Stimulated activated naive CD8-positive, alpha-beta T cell treated with anti-CD3 and anti-CD28 coated beads, Interleukin-15, Interleukin-2, amounts not matched to agents 100 U/mL and 50 U/mL, for 24 hours (primary cell): ENCODE measurements at places on chromosomes 5 and 9.

- DNase-seq = no peak
These were observed 126.2 kb downstream of the SAXO1 start for GRCh38 chr9:18906656-18907395.

DNA sequence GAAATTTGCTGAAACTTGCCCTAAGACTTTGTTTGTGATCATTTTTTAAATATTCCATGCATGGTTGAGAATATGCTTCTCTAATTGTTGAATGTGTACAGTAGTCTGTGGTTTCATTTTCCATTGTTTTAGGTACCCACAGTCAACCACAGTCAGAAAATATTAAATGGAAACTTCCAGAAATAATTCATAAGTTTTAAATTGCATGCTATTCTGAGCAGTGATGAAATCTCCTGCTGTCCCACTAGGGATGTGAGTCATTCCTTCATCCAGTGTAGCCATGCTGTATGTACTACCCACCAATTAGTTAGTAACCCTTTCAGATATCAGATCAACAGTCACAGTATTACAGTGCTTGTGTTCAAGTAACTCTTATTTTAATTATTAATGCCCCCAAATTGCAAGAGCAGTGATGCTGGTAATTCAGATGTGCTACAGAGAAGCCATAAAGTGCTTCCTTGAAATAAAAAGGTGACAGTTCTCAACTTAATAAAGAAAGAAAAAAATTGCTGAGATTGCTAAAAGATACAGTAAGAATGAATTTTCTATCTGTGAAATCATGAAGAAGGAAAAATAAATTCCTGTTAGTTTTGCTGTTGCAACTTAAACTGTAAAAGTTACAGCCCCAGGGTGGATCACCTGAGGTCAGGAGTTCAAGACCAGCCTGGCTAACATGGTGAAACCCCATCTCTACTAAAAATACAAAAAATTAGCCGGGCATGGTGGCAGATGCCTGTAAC is 79.9 kb upstream of the FBXL17 start:
- no peak for DNase-seq

DNA sequence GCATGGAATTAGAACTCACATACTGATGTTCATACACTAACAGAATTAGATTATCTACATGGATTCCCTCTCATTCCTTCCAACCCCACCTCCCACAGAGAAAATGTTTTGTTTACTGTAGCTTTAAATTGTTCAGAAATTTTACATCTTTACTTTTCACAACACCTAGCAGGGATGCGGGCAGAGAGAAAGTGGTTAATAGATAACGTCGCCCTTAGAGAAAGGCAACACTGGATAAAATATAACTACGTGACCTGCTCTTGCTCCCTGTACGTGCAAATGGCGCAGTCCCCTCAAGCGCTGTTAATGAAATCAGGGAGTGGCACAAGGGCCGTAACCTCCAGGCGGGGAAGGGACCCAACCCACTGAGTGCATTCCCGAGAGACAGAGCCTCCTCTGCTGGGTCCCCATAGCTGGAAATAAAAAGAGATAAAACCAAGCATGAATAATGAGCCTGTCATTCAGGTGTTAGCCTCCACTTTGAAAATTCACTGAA is 125.3 kb upstream of the DAPK1 start:
- no peak for DNase-seq

DNA sequence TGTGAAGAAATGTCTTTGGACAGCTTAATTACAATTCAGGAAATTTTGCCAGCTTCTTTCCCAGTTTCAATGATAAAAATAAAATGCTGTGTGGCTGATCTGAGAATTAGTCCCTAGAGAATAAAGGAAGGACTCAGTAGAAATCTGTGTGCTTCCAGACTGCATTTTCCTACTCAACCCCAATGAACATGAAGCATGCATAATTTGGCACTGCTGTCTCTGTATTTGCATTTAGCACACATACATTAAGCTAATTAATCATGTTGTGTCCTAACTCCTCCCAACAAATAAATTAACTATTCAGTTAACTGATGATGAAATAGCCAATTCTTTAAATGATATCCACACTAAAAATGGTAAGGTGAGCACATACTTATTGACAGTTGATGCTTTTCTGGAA is 380.0 kb upstream of the RORB start:
- DNase-seq = no peak

GRCh38 chr9:38119560-38120236 is 50.7 kb upstream of the SHB start:
- DNase-seq = no peak

DNA sequence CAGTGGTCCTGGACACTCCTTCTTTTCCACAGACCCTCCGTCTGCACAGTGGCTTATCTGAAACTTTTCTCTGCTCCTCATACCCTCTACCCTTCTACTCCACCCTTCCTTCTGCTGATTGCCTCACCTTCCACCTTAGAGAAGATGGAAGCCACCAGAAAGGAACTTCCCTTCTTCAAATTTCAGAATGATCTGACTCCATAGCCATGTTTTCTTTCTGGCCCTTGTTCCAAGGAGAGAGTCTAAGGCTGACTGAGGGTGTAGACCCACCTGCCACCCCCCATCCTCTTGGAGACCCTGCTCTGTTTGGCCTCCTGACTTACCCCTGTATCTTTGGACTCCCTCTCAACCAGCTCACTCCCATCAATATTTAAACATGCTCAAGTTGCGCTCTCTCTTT is 7.4 kb downstream of the SNX30 start:
- no peak for DNase-seq

GRCh38 chr9:117809751-117810150 is 105.5 kb downstream of the TLR4 start:
- DNase-seq = no peak

GRCh38 chr9:9216934-9217333 is 1395.9 kb downstream of the PTPRD start:
- no peak for DNase-seq

DNA sequence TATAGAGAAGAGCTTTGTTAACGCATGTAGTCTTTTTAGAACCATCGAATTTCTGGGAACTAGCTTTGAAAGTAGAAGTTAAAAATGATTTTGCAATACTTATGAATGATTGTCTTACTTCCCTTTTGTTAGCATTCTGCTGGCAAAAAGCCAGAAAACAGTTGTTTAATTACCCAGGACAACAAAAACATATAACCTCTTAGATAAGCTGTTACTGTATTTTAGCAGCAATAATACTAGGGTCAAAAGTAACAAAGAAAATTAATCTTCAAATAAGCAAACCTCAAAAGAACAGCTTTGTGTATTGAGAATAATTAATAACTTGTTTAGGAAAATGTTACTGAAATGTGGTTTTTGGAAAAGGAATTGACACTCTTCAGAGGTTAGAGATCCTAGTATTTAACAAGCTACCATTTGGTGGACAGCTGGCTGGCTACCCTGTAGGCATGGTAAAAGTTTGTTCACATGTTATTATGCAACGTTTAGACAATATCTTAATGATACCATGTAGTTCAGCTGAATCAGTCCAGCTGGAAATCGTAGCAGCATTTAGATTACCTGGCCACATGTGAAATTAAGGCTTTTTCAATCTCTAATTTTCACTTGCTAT is 3.8 kb downstream of the FGF10 start:
- no peak for DNase-seq

DNA sequence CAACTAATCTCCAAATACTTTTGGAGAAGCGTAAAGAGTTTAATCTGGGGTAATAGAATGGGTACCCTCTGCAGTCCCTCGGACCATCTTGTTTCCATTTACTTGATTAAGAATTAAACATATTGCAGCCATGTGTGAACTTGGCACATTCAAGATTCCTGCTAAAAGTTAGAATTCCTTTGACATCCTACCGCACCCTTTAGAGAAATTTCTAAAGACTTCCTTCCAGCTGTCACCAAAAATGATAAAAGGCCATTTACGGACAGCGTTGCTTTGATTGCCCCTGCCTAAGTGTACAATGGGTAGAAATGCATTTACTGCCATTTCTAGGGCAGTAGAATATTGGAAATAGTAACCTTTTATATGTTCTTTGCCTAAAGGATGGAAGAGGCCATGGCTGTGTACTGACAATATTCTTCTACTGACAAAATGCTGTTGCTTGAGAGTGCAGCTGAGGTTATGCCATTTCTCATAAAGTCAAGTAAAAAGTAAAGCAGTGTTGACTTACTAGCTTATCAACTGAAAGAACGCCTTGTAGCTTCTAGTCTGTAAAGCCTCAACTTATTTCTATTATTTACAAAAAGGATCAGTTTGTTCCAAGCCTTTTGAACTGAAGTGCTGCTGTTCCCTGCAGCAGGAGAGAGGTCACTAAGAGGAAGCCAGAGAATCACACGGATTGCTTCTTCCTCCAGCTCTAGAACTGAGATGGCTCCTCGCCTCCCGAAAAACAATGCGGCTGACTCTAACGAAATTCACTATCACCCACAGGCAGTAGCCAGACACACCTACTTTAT is 139.8 kb upstream of the BASP1 start:
- no peak for DNase-seq

DNA sequence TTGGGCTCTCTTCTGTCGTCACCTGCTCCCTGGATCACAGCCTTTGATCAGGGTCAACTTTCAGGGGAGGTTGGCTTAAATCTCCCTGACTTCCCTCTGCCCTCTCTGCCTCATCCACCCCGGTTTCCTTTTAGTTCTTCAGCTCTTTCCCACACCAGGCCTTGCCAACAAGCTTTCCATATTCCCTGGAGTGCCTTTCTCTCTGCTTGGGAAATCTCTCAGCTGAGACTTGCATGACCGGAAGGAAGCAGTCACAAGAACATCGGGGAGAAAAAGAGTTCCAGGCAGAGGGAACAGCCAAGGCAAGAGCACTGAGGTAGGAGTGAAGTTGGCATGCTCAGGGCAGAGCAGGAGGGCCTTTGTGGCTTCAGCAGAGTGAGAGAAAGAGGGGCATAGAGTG is 88.4 kb upstream of the HSPA9 start:
- DNase-seq = no peak

DNA sequence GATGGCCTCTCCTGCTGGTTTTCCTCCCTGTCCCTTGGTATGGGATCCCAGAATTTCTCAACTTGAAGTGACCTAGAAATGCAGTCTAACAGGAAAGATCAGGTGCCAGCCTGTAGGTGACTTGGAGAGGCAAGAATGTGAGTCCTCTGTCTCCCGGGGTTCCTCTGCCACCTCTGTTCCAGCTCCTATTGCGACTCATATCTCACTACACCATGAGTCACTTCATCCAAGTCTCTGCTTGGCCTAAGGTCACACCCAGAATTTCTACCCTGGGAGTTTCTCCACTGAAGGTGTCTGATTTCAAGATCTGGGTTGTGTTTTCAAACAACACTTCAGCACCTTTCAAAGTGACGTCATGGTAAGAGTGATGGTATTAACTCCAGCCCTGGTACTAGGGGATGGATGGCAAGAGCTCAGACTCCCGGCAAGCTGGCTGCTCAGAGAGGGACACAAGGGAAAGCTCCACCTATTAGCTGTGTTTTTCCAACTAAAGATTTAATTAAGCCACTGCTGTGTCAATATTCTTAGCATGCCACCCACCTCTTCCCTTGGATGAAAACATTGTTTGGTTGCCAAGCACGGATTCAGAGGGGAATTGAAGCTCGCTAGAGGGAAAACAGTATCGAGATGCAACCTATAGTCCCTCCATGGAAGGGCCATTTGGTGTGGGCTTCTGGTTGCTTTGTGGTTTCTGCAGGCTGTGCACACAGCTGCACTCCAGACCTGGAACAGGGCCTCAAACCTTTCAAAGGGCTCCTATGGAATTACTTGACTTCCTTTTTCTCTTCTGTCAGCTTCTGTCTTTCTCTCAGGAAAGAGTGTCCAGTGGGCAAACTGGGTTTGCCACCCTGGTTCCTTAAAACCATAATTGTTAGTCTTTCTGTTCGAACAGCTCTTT is 205.7 kb downstream of the GAS1 start:
- no peak for DNase-seq

GRCh38 chr5:65482736-65483545 is 1.2 kb upstream of the ADAMTS6 start:
- peak; percentile 7 for DNase-seq

- peak; percentile 19 for DNase-seq
These were observed 29.2 kb upstream of the ARHGEF28 start for GRCh38 chr5:73596705-73597328.

GRCh38 chr5:80959768-80960442 is at the start of gene RASGRF2:
Gene RASGRF2, plus strand, starts transcription at chr5:80960363. Its CDS starts 376 bp downstream, at chr5:80960739.
- DNase-seq = peak; percentile 63

DNA sequence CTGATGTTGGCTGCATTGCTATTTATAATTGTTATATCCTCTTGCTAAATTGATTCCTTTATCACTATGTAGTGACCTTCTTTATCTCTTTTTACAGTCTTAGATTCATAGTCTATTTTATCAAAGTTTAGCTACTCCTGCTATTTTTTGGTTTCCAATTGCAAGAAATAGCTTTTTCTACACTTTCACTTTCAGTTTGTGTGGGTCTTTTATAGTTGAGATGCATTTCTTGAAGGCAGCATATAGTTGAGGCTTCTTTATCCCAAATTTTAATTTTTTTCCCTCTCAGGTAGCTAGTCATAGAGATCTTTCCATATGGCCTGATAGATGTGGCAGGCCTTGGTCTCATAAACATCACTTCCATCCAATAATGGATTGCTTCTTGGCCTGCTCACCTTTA is 228.5 kb downstream of the COMMD10 start:
- no peak for DNase-seq

DNA sequence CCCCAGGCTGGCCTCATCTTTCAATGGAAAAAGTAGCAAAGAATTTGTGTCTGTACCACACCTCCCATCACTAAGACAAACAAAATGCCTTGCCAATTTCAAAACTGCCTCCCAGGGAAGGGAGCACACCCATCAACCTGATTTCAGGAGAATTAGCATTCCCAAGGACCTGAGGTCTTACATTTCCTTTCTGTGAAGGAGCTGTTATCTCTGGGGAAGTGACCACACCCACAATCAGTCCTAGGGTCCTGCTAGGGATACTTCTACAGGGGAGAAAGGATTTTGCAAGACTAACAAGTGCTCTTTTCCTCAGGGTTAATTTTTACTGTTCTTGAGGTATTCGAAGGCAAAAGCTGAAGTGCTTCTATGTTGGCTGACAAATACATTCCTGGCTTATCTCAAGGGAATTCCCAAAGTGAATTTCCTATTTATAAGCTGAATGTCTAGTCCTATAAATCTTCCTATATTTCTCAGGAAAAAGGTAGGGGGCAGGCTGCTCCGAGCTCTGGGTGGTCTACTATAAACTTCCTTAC is 97.4 kb upstream of the ITGA1 start:
- DNase-seq = no peak

GRCh38 chr5:94564812-94565211 is 53.6 kb downstream of the KIAA0825 start:
- DNase-seq = no peak

DNA sequence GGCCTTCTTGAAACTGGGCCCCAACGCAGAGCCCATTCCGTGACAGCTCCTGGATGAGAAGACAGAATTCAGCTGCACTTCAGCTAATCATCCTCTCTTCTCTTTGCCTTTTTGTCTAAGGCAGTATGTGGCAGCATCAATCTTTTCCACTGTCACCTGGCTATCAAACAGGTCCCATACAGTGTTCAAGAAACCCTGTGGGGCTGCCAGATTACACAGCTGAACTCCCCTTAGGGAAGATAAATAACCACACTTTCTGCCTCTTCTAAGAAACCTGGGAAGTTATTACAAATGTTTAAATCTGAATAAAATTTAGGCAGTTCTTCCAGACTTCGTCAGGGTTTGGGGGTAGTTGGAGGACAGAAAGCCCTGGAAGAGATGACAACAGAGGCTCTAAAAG is 61.0 kb downstream of the SPEF2 start:
- no peak for DNase-seq

GRCh38 chr9:6128030-6128429 is 87.6 kb upstream of the IL33 start:
- DNase-seq = no peak

- no peak for DNase-seq
These were observed 938.3 kb upstream of the PTPRD start for GRCh38 chr9:11551106-11551505.

- peak; percentile 20 for DNase-seq
These were observed 51.3 kb downstream of the ARHGEF37 start for GRCh38 chr5:149632311-149633251.

GRCh38 chr9:90060256-90060655 is 455.4 kb downstream of the GADD45G start:
- DNase-seq = no peak
